ENCODE measurements at places on chromosomes 4 and X.

- DNase-seq, result no peak
These were observed 121.4 kb downstream of the RNF150 start for GRCh38 chr4:141011901-141012315.

- DNase-seq, result no peak
These were observed 116.7 kb downstream of the SPCS3 start for GRCh38 chr4:176436293-176436973.

DNA sequence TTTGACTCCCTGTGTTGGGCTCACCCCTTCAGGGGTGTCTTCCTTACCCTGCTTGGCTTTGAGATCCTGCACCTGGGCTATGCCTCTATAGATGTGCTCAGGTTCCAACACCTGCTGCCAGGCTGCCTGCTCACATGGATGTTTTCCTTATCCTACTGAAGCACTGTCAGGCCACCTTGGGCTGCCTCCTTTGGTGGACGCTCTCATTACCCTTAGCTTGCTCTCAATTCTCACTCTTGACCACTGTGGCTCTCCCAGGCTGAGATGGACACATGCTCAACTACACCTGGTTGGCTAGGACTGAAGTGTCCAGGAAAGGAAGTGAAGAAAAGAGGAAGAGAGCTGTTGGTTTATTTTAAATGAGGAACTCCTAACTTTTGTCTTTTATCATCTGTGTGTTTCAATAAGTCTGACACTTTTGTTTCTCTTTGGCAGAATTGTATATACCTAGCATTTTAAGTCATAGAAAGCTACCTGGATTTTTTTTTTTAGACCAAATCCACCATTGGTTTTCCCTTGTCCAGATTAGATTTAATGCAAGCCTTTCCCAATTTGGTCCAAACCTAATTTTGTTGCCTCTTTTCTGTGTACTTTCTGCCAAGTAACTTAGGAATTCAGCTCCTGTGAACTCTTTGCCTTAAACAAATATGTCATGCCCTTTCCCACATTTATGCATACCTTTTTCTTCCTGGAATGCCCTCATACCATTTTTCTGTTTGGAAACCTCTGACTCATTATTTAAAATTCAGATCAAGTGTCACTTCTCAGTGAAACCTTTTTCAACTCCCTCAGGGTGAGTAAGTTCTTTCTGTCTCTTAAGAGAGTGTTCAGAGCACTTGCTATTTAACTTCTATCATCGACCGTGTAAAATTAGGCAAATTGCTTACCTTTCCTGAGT, 175.8 kb downstream of the GC start:
- DNase-seq, result no peak

DNA sequence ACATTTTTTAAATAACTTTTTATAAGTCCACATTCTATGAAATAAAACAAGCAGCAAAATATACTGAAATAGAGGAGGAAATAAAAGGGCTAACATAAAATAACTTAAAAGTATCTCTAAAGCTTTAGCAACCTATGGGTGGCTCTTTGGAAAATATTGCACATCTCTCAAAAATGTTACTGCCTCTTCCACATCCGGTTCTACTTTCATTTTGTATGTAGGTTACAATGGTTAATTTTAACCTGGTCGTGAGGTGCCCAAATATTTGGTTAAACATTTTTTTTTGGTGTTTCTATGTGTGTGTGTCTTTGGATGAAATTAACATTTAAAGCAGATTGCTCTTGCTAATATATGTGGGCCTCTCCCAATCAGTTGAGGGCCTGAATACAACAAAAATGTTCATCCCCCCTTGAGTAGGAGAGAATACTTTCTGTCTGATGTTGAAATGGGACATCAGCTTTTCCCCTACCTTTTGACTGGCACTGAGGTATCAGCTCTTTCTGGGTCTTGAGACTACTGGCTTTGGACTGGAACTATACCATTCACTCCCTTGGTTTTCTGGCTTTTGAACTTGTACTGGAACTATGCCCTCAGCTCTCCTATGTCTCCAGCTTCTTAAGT, 353.0 kb downstream of the ADAM29 start:
- DNase-seq, result no peak
